ENCODE measurements at places on chromosomes 16 and 17.

DNA sequence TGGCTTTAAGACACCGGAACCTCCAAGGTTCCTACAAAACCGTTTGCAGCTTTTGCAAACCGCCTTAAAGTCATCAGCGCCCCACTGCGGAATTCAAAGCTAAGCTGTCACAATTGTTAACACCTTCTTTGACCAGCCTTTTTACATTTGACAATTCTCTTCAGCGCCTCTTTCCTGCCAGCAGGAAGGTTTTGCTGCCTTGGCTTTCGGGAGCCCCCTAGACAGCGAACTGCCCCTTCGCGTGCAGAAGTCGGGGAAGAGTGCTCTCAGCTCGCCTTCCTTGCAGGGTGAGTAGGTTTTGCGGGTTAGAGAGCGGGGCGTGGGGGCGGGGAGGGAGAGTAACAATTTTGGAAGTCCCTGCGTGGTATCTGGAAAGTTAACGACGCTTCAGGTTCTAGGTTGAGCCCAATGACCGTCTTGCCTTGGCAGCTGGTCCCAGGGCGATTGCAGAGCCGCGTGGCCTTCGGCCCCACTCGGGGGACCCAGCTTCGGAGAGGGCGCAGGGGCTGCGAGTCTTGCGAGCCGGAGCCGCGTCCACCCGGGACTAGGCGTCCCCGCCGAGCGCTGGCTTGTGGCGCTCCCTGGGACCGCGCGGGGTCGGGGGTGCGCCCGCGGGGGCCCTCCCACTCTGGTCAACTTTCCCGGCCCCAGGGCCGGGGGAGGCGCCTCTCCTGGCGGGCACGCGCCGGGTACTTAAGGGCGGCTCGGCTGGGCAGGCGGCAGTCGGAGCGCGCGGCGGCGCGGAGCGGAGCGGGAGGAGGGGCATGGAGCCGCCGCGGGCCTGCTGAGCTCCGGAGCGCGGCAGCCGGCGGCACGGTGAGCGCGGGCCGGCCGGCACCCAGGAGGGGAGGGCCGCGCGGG, at the start of gene HAS3:
Gene HAS3, plus strand, starts transcription at position 153 of the 861 bp plus-strand sequence. CDS start 3,743 bp downstream, outside the sequence.
- DNase-seq = no peak

DNA sequence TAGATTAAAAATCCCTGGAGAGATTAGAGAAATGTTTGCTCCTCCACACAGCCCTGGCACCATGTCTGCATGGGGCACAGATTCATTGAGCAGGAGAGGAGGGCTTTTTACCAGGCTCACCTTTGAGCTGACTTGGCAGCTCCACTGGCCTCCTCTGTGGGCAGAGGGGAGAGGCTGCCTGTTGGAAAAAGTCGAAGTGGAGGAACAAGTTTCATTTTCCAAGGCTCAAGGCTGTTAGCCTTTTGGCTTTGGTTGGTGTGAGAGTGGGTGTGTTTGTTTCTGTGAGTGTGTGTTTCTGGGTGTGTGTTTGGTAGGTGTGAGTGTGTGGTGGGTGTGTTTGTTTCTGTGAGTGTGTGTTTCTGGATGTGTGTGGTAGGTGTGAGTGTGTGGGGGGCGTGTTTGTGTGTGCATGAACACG, 5.6 kb downstream of the TMEM238L start:
- DNase-seq = no peak

- no peak for DNase-seq
These were observed 21.9 kb downstream of the CMIP start for GRCh38 chr16:81466356-81466980.

- DNase-seq = no peak
These were observed 51.8 kb upstream of the GPRC5B start for GRCh38 chr16:19936441-19936840.

- no peak for DNase-seq
These were observed 24.6 kb downstream of the C16orf90 start for GRCh38 chr16:3470723-3471122.
